Breast epithelium (tissue), 4 donors: ENCODE measurements at places on chromosomes 12 and 14. TPM values are rescaled to one million over a fixed set of nuclear protein-coding genes. Genes with fewer than 3 reads are reported as not detected.

DNA sequence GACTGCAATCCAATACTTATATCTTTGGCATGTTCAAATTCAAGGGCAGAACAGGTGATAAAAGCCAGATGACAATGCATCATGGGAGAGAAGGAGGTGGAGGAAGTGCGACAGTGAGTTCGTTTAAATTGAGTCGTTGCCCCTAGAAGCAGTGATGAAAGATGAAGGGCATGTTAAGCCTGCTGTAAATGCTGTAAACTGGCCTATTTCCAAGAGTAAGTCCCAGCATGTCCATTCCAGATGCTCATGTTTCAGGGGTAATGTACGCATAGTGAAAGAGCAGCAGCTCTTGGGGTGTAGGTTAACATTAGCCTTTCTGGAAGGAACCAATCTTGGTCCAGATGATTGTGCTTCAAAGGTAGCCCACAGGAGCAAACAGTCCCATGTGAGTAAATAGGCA, 97.1 kb downstream of the C2CD5 start:
- no peak for DNase-seq

GRCh38 chr12:117481470-117481869, 120.0 kb upstream of the NOS1 start:
- DNase-seq: no peak

DNA sequence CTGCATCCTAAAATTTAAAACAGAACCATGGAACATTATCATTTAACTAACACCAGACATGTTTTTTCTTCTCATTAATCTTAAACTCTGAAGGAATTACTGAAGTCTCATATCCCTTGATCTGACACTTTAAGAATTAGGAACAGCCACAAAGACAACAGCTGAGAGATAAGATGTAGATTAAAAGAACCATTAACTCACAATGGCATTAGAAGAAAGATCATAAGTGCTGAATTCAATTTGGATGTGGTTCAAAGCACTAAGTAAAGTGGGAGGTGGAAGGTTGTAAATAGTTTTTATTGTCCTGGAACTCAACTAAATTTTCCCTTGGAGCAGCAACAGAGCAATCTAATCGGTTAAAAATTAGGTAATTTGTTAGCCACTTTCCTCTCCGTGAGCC, 199.0 kb upstream of the ATP2B1 start:
- DNase-seq: no peak

- DNase-seq: no peak
These were observed 13.7 kb upstream of the ZNF740 start for GRCh38 chr12:53166837-53167236.

TSPAN8 gene
- total RNA-seq: 3.1 TPM
